ENCODE measurements at places on chromosomes 4 and X. TPM values are rescaled to one million over a fixed set of nuclear protein-coding genes. Genes with fewer than 3 reads are reported as not detected.
A peak's percentile ranks its signal among the peaks of the same experiment; 100 is the strongest.

DNA sequence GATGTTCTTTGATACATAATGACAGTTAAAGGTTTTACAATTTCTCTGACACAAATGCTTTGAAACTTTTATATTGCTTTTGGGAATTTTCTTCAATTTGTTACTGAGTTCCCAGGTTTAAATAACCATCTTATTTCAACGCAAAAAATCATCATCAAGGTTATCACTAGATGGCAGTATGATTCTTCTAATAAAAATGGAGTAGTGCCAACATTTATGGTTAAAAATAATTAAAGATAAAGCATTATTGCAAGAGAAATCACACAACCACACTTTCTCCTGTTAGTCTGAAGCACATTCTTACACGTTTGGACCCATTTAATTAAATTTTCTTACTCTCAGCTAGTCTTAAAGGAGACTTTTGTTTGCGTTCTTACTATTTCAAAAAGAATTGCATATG lies 611.3 kb upstream of the CPXCR1 start:
- DNase-seq = no peak

DNA sequence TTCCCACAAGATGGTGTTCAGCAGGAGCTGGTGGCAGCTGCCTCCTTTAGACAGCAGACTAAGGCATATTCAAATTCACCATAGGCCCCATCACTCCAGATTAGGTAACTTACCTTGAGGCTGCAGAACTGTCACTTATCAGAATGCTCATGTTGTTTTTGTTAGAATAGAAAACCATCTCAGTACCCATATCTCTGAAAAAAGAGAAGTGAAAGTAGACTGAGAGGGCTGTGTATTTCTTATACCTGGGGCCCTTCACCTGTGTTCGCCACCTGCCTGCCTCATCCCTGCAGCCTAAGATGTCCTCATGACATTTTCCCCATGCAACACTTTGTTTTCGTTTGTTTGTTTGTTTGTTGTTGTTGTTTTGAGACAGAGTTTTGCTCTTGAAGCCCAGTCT lies 32.9 kb upstream of the SPRY1 start:
- DNase-seq = no peak

GRCh38 chr4:3521621-3522325 lies 10.4 kb downstream of the LRPAP1 start:
- DNase-seq = no peak

DNA sequence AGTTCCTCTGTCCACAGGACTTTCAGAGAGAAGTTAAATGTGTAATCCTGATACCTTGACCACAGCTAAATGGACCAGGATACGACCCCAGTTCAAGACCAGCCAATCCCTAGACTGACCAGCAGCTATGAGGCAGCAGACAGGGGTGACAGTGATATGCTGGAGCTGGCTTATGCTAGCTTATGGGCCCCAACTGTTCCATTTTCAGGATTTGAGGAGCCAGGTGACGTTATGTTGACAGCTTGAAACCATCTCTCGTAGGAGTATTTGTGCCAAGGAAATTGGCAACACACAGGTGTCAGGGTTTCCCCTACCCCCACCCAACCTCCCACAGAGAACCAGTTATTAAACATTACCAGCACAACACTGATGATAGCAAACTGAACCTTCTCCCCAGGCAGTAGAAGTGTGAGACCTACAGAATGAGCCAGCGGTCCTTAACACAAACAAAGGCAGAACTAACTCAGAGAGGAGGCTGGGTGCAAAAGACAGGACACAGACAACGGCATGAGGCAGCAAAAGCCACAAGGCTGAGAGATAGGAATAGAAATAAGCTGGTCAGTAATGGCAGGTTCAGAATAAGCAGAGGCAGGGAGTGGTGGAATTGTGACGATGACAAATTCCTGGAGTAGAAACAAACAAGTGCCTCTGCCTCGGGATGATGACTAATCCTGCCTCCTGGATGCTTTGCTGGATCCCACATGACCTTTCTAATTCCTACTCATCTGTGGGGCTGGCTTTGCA lies 85.6 kb upstream of the CPEB2 start:
- DNase-seq = no peak

- no peak for DNase-seq
Measured at GRCh38 chr4:183181081-183181480, 82.0 kb downstream of the WWC2 start.

DNA sequence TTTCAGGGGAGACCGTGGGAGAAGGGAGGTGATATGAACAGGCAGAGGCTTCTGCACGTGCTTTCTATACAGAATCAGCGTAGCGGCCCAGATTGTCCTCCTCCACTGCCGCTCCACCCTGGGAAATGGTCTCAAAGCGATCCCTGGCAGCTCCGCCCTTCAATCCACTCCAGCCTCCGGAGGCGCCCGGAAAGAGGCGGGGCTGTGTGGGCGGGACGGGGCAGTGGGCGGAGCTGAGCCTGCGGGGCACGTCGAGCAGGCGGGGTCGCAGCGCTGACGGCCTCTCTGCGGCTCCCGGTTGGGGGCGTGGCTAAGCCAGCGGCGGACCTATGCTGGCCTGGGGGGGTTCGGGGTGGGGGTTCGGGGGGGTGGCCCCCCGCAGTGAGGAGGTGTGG lies 210 bp upstream of the SMIM10L2A start:
- DNase-seq = peak; percentile 51

LDB2 gene
- polyA plus RNA-seq = 32.1 TPM

ART3 gene
- polyA plus RNA-seq = 25.9 TPM

Data from muscle of back (tissue), 13 donors.